Stimulated activated CD4-positive, alpha-beta T cell treated with anti-CD3 and anti-CD28 coated beads, Interleukin-2, amount 100 ng/mL, for 24 hours (primary cell): ENCODE measurements at places on chromosomes 6 and 20.

DNA sequence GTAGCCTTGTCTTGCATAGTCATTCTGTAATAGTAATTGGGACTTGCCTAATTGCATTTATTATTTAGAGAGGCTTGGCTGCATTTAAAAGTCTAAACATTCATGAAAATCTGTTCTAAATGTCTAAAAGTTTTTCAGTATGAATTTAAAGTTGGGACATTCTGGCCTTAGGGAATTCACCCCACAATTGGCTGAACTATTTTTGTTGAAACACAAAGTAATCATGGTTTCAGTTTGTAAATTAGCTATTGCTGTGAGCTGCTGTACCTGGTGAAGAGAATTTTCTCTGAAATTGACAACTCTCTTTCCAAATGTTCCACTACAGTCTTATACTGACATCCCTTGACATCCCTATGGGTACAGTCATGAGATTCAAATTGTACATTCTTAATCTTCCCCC is 253.0 kb downstream of the FARS2 start:
- DNase-seq: no peak

- no peak for DNase-seq
Measured at GRCh38 chr6:133160536-133160935, 80.6 kb upstream of the EYA4 start.

GRCh38 chr20:23745247-23745646 is 5.5 kb downstream of the CST1 start:
- DNase-seq: no peak

- DNase-seq: no peak
Measured at GRCh38 chr6:144289006-144289405, 3.9 kb downstream of the UTRN start.

GRCh38 chr6:157998707-157999167 is 17.1 kb downstream of the SYNJ2 start:
- DNase-seq: no peak
